M059J (cell line): ENCODE measurements at places on chromosomes 1 and 21. TPM values are rescaled to one million over a fixed set of nuclear protein-coding genes. Genes with fewer than 3 reads are reported as not detected.

Gene BTBD8
- 4.6 and 6.9 TPM in 2 replicates for total RNA-seq

GRCh38 chr1:222087221-222087920 is 345.5 kb upstream of the DUSP10 start:
- no peak for DNase-seq

Gene CADM3
- total RNA-seq, result 0.47 and 0.54 TPM in 2 replicates

Gene TRABD2B
- total RNA-seq, result not detected in 2 replicates

Gene GBP7
- not detected in 2 replicates for total RNA-seq

Gene LAMC2
- total RNA-seq, result 3.3 and 3.4 TPM in 2 replicates

- no peak for DNase-seq
Observed at GRCh38 chr21:36217743-36218142, 61.1 kb downstream of the DOP1B start.
